Stimulated activated CD8-positive, alpha-beta memory T cell treated with anti-CD3 and anti-CD28 coated beads, Interleukin-4, amount 100 ng/mL, for 4 hours (primary cell): ENCODE measurements at places on chromosomes 7 and 10.

DNA sequence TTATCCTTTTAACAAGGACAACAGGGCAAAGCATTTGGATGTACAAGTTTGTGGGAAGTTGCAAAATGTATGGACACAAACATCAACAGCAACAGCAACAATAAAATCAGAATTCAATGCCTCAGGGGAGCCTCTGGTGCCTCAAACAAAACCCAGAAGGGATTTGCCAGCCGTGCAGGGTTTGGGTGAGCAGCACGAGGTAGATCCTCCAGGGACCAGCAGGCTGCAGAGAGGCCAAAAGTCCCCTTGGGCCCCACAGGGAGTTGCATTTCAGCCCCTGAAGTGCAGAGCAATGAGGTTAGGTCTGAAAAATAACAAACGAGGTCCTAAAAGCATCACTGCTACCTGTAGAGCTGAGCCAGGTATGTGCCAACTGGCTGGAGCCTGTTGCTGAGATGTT, 51.7 kb upstream of the CPXM2 start:
- no peak for DNase-seq

- no peak for DNase-seq
Observed at GRCh38 chr7:50954245-50954644, 171.5 kb upstream of the GRB10 start.

GRCh38 chr10:19702215-19702614, 114.0 kb upstream of the PLXDC2 start:
- DNase-seq, result no peak

DNA sequence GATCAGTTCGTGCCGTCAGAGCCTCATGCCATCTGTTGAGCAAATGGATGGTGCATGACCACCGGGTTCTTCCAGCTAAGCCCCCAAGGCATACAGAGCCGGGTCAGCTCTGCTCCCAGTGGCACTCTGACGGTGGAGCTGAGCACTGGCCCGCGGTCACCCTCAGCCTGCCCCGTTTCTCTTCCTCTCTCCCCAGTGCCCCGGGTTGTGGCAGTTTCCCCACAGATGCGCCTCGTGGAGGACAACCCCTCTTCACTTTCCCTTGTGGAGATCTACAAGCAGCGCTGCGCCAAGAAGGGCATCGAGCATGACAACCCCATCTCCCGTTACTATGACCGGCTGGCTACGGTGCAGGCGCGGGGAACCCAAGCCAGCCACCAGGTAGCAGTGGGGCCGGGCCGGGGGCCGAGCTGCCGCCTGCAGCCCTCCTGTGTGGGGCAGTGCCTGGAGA, 129.9 kb downstream of the TRRAP start:
- no peak for DNase-seq

DNA sequence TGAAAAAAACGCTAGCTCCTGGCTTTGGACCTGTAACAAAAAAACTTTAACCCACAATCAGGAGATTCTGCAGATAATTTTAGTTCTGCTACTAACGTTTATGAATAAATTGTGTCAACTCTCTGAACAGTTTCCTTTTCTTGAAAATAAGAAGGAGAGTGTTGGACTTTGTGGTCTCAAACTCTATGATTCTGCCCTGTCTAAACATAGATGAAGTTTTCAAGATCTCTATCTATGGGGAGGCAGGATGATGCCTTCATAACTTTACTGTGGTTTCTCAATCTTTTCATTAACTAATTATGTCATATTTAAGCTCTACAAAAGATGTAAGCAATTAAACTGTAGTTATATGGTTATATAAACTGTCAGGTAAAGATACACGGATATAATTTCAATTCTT, 162.0 kb downstream of the REEP3 start:
- no peak for DNase-seq

- DNase-seq, result no peak
Observed at GRCh38 chr10:72006026-72006425, 41.8 kb downstream of the CHST3 start.

GRCh38 chr10:114715171-114715670, 57.1 kb upstream of the ABLIM1 start:
- DNase-seq, result no peak

DNA sequence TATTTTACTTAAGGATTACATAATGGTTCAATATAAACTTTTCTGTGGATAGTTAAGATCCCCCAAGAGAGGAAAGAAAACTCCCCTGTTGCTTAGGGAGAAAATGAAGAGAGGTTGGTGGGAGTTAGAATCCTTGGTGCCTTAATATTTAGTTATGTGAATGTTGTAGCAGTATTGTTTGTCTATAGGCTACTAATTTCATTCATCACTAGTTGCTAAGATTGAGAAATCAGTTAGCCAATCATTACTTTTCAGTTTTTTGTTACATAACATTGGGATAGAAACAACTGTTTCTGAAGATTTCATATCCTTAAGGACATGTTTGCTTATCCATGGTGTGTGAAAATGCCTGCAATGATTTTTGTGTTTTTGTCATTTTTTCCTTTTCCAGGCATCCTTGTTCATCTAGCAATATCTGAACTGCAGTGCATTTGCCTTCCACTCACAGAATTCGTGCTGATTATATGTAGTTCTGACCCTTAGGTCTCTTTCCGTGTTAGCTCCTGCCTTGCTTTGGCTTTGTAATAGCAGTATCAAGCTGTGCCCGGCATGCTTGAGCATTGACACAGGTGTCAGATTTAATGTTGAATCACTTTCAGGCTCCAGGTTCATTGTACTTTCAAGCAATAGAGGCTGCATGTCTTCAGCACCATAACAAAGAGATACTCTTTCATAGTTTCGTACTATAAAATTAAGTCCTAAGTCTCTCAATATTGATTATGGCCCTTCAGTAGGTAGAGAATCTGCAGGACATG, 85.0 kb downstream of the PODXL start:
- no peak for DNase-seq

- DNase-seq, result no peak
Observed at GRCh38 chr10:112215342-112215774, 31.8 kb upstream of the GPAM start.

- no peak for DNase-seq
Observed at GRCh38 chr10:44307691-44308090, 77.2 kb downstream of the CXCL12 start.

DNA sequence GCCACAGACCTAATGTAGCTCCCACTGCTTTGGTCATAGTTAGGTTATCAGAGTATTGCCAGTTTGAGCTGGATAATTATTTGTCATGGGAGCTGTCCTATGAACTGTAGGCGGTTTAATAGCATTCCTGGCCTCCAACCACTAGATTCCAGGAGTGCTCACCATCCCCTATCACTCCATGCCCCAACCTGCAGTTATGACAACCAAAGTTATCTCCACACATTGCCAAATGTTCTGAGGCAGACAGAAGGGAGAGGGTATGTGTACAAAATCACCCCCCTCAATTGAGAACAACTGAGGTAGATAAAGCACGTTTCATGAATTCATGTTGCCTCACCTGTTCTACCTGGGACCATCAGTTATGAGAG, 119.0 kb upstream of the CACUL1 start:
- DNase-seq, result no peak

- no peak for DNase-seq
Observed at GRCh38 chr10:110805292-110805691, 66.4 kb upstream of the PDCD4 start.

DNA sequence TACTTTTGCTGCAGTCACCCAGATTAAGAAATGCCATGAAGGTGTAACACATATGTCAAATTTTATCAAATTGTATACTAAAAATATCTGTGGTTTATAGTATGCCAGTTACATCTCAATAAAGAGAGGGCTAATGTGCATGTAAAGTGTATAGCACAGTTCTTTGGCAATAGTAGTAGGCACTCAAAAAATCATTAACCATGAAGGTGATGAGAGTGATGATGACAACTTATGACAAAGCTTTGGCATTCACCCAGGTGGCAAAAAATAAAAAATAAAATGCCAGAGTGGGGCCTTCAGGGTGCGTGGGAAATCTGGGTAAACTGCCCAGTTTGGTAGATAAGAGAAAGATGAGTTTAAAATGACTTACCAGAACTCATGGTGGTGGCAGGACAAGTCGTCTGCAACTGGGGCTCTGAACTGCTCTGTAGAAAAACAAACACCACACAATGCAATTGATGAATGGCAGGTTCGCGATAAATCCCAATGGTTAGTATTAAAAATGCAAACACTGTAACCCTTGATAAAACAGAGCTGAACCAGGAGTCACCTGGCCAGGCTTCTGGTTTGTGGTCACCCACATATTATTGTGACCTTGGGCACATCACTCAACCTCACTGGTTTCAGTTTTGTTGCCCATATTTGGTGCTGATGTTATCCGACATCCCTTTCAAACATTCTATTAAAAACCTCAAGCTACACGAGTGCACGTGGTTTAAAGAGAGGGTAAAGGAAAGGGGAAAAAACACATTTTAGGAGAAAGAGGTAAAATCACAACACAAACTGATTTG, 120.2 kb downstream of the SORBS1 start:
- no peak for DNase-seq

DNA sequence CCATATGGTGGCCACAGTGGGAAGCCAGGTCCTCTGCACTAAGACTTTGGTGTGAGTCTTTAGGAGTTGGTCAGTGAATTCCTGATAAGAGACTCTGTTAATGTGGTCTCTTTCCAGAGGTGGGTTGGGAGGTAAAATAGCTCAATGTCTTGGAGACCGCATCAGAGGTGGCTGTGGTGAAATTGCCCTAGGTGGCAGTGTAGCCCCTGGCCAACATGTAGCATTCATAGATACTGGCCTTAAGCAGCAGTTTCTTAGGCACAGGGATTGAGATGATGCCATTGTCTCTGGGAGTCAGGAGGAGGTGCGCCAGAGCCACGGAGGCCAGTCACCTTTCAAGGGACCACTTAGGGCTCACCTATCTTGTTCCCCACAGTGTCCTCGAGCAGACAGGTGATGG, 202.8 kb downstream of the CREB5 start:
- DNase-seq, result no peak

DNA sequence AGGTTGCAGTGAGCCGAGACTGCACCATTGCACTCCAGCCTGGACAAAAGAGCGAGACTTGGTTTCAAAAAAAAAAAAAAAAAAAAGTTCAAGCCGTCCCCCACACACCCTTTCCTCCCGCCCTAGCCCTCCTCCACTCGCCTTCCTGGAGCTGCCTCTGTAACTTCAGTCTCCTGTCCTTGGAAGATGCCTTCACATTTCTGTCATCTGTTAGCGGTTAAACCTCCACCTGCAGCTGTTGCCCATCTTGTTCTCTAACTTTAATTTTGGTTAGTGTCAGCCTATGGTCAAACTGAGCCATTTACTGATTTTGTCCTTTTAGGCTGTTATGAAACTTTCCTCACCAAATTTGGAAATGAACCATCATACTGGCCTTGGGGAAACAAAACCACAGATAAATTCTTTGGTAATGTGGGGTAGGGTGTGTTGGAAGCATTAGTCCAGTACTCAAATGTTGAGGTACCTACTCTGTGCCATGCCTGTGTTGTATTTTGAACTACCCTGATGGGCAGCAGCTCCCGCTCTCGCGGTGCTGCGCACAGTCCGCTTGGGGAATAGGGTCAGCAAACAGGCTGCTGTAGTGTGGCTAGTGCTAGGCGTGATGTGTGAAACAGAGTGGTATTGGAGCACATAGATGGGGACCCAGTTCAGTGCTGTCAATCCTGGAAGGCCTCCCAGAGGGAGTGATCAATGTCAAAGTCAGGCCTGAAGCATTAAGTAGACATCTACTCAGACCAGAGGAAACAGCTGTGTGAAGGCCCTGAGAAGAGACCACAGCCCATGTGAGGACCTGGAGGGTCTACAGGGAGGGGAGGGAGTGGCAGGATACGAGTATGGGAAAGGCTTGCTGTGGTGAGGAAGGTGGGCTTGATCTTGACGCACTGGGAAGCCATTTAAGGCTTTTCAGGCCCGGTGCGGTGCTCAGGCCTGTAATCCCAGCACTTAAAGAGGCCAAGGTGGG, 26.9 kb downstream of the SFXN4 start:
- no peak for DNase-seq

GRCh38 chr7:131568510-131568909, 12.1 kb upstream of the PODXL start:
- no peak for DNase-seq
